ENCODE measurements at places on chromosomes 2 and 18.

DNA sequence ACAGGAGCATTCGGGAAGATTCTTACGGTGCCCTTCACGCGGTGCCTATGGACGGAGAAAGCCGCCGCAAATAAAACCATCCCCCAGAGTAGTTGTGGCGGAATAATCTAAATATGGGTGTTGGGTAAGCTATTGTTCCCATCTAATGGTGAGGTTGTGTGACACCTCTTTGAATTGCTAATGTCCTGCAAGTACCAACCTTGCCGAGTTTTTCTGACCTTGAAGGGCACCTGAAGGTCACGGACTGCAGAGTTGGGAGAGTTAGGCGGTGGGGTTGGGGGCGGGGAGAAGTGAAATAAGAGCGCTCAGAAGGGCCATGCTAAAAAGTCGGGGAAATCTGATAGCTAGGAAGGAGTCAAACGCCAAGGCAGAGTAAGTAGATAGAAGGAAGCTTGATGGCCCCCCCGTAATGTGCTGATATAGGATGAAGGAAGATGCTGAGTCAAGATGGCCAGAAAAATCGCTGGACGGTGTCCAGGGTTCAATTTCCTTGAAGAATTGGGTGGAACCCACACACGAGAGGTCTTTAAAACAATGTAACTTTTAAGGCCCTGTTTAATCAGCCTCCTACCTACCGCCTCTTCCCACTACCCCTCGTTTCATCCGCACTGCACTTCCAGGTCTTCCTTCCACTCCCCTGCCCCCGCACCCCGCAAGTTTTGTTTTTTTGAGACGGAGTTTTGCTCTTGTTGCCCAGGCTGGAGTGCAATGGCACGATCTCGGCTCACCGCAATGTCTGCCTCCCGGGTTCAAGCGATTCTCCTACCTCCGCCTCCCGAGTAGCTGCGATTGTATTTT is 600 bp downstream of the KATNAL2 start:
- no peak for DNase-seq

- no peak for DNase-seq
These were observed 79.3 kb upstream of the TMEM247 start for GRCh38 chr2:46400016-46400415.

DNA sequence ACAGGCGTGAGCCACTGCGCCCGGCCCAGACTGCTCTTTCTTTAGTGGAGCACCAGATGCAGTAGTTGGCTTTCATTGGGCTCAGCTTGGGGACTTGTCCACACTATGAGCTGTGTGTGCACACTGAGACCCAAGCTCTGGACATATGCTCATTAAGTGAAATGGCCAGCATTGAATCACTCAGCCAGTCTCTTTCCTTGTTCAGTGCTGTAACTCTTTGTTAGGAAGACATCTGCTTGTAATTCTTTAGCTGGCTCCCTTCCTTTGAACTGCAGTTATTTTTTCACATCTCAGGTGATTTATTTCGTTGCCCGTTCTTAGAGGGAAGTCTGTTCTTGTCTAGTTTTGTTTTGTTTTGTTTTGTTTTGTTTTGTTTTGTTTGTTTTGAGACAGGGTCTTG is 70.5 kb downstream of the CAB39 start:
- DNase-seq, result no peak

DNA sequence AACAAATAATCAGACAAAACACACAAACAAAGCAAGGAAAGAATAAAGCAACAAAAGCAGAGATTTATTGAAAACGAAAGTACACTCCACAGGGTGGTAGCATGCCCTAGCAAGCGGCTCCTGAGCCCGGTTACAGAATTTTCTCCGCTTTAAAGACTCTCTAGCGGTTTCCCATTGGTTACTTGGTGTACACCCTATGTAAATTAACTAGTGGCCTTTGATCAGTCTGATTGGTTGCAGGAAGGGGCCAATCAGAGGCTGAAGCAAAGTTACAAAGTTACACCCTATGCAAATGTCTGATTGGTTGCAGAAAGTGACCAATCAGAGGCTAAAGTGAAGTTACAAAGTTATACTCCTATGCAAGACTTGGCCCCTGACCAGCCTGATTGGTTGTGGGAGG is 242.9 kb downstream of the LDLRAD4 start:
- DNase-seq, result no peak

- DNase-seq, result no peak
These were observed 26.2 kb downstream of the UNC50 start for GRCh38 chr2:98634406-98635092.

- no peak for DNase-seq
These were observed 83.7 kb upstream of the B3GNT2 start for GRCh38 chr2:62112179-62112578.

DNA sequence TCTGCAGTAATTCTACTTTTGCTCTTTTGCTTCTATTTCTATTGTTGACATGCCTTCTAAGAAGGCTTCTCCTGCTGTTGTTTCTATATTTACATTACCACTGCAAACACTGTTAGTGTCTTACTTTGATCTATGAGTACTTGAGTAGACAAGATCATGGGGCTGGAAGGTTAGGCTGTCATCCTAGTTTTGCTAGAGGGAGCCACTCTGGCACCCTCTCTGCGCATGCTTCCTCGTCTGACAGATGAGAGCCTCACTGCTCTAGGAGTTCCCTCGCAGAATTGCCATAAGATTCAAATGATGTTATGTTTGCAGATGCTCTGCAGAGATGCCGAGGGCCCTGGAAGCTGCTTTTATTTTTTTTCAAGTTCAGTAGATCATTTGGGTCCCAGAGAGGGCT is 185.6 kb downstream of the RNF144A start:
- no peak for DNase-seq

GRCh38 chr2:72993933-72994280 is 76.6 kb downstream of the EMX1 start:
- DNase-seq, result no peak

DNA sequence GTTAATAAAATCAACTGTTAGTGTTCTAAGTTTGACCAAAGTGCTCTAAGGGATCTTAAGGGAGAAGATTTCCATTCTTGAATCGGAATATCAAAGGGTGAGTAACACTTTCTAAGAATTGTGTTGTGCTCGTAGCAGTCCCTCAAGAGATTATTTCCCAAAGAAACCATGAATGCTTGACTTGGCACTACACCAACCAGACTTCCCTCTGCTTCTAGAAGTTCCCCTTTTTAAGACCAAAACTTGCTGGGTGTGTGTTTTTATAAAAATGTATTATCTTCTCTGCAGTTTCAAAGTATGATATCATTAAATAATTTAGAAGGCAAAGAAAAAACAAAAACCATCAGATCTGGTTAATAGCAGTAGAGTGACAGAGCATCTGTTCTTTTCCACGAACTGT is 522.0 kb upstream of the FAM98A start:
- no peak for DNase-seq

DNA sequence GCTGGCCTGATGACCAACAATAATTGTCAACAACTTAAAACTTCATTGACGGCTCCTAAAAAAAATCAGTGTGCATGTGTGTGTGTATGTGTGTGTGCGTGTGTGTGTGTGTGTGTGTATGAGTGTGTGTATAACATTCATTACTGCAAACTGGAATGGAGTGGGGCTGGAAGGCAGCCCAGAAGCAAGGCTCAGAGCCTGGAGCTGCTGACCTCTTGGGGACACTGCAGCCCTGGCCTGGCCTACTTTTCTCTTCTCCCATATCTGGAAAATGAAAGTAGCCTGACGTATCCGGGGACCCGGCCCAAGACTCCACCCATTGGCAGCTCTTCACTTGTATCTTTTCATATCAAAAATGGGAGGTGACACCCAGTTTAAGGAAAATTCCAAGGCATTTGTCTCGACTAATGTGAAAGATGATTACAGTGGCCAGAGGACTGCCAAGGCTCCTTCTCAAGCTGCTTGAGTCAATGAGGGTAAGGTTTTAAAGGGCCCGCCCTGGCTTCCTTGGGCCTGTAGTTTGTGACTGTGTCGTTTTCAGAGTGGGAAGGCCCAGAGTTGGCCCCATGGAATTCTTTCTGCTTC is 72.4 kb upstream of the IL1R1 start:
- DNase-seq, result no peak

DNA sequence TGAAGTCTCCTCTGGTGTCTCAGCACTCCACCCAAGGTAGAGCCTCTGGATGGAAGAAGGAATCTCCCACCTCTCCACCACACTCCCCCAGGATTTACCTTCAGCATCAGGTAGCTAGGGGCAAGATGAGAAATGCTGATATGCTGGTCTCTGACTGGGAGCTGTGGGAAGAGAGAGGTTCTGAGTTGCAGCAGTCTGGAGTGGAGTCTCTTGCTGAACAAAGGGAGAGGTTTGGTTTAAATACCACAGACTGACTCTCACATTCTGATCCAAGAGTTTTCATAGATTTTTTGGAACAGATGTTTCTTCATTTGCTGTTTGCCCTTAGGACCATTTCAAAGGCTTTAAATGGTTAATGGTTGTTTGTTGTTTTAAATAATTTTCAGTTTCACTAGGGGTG is 1.1 kb upstream of the CFLAR start:
- no peak for DNase-seq
